Mucosa of descending colon (tissue), 3 donors: ENCODE measurements at places on chromosomes 12 and 14. TPM values are rescaled to one million over a fixed set of nuclear protein-coding genes. Genes with fewer than 3 reads are reported as not detected.
A peak's percentile ranks its signal among the peaks of the same experiment; 100 is the strongest.

DNA sequence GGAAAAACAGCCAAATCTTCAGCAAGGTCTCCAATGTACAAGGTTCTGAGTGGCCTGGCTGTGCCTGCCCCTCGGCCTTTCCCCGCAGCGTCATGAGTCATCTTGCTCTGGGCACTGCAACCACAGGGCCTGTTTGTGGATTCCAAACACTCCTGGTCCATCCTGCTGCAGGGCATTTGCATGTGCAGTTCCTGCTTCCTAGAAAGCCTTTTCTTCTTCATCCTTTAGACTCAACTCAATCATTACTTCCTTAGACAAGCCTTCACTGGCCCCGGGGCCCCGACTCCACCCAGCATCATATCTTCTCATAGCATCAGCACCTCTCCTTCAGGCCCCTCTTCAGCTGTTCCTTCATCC is 101.8 kb upstream of the EGLN3 start:
- peak; percentile 57 for DNase-seq

- DNase-seq, result no peak
Observed at GRCh38 chr14:101839236-101839635, 77.7 kb downstream of the PPP2R5C start.

- no peak for DNase-seq
Observed at GRCh38 chr12:76085520-76085868, 1.0 kb upstream of the NAP1L1 start.

- DNase-seq, result no peak
Observed at GRCh38 chr14:72439707-72440106, 454.2 kb downstream of the DPF3 start.

DNA sequence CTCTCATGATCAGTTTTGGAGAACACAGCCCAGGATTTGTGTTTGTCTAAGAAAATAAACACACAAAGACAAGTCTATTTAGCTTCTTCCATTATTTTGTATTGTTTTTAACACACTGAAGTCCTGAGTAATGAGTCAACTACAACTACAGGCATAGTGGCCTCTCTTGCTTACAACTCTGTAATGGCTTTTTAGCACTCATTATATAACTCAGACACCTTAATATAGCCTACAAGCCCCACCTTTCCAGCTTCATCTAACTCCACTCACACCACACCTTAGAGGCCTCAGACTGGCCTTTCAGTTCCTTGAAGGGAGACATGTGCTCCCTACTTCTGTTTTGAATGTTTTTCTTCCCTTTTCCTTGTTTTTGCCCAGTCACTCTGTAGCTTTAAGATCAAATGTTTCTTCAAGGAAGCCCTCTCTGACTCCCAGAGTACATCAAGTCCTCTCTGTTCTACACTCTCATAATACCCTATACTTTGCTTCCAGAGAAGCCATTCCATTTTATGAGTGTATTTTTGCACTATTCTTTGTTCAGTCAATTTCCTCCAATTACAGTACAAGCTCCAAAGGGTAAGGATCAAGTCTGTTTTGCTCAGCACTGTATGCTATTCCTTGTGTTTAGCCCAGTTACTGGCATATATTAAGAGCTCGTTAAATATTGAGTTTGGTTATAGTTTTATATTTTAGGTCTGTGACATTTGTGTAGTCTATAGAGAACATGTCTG is 233.6 kb upstream of the ARHGAP5 start:
- no peak for DNase-seq

GRCh38 chr12:85781766-85782165 is 54.4 kb downstream of the RASSF9 start:
- DNase-seq, result no peak

DNA sequence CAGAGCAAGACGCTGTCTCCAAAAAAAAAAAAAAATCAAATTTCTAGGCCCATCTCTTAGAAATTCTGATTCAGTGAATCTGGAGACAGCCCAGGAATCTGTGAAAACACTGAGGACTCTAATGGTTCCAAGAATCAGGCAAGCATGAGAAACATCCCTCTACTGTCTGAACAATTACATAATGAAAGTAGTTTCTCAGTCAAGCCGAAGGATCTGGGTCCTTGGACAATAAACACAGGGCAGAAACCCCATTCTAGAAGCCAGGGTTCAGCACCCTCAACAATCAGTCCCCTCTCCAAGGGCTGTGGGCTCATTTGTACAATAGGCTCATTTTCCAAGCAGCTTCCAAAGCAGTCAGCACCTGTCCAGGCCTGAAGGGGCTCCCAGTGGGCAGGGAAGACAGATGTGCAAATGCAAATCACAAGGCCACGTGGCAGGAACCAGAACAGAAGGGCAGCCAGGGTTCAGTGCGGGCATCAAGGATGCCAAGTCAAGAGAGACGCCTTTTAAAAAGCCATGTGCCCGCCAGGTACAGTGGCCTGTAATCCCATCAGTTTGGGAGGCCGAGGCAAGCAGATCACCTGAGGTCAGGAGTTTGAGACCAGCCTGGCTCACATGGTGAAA is 96.1 kb downstream of the KSR2 start:
- no peak for DNase-seq

GRCh38 chr12:40106655-40107054 is 774 bp upstream of the SLC2A13 start:
- DNase-seq, result no peak

DNA sequence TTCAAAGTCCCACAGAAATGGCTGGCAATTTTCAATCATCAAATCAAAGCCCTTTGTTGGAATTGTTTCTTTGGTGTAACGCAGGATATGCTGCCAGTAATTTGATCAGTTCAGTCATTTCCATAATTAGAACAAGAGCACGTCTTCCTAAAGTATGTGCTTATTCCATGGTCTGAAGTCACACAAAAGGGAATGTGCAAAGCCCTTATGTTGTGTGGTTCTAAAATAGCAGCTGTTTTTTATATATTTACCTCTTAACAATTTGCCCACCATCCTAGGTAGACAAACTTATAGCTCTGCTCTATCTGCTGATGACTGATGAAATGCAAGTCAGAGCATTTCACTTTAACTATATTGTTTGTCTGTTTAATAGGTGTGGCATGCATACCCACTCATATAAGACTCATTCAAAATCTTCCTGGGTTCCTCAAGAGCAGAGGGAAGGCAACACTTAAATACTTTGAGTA is 176.1 kb upstream of the SLC38A2 start:
- no peak for DNase-seq

GRCh38 chr12:59929110-59929509 is 333.3 kb downstream of the SLC16A7 start:
- DNase-seq, result no peak

DNA sequence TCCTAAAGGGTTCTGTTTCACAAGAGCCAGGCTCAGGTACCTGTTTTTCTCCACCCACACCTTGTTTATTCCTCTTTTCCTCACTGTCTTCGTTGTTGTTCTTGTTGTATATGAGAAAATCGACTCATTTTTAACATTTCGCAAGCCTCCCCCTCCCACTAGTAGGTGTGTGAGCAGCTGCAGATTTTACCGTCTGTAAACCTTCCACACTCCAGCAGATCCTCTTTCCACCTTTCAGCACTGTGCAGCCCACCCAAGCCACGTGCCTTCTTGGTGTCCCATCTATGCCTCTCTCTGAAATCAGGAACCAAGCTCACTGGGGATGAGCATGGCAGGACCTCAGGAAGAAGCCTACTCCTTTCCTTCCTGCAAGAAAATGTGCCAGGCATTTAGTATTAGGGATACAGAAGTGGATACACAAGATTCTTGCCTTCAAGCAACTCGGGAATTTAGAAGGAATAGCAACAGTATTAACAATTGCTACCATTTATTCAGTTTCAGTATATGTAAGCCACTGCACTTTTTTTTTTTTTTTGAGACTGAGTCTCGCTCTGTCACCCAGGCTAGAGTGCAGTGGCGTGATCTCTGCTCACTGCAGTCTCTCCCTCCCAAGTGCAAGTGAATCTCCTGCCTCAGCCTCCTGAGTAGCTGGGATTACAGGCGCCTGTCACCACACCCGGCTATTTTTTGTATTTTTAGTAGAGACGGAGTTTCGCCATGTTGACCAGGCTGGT is 113.6 kb downstream of the CHST11 start:
- no peak for DNase-seq

GRCh38 chr14:52481864-52482263 is 70.4 kb downstream of the TXNDC16 start:
- DNase-seq, result no peak

The TAS2R8 gene
- not detected for total RNA-seq

The CCDC184 gene
- 2.4 TPM for total RNA-seq

The PARP2 gene
- 14.8 TPM for total RNA-seq

The KSR2 gene
- total RNA-seq, result 2.5 TPM

The KANSL2 gene
- 25.8 TPM for total RNA-seq

The AQP6 gene
- not detected for total RNA-seq

The RHEBL1 gene
- total RNA-seq, result 0.38 TPM

The ADGRD1 gene
- 12.9 TPM for total RNA-seq

The NOS1 gene
- 0.09 TPM for total RNA-seq

The RALGAPA1 gene
- total RNA-seq, result 92.1 TPM

The SLC35E3 gene
- total RNA-seq, result 6.5 TPM

The PRB2 gene
- total RNA-seq, result not detected

The CFAP251 gene
- total RNA-seq, result 0.55 TPM

The MYH6 gene
- 0.09 TPM for total RNA-seq

The TAS2R13 gene
- 3.2 TPM for total RNA-seq

The SIX6 gene
- not detected for total RNA-seq

The ZDHHC22 gene
- not detected for total RNA-seq
